ENCODE measurements at places on chromosomes 3 and 15. TPM values are rescaled to one million over a fixed set of nuclear protein-coding genes. Genes with fewer than 3 reads are reported as not detected.

DNA sequence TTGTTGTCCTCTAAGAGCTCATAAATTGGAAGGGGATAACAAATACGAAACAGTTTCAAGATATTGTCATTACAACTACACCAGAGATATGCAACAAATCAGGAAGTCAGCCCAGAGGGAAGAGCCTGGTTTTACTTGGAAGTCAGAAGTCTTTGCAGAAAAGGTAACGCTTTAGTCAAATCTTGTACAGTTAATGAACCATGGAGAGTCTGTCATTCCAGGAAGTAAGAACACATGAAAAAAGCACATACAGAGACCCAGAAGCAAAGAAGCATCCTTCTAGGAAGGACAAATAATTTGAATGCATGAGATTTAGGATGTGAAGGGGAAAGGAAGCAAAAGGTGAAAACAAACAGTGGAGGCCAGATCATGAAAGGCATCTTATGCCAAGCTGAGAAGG, 19.6 kb downstream of the DYNC1LI1 start:
- DNase-seq = no peak

- DNase-seq = no peak
These were observed 283.2 kb upstream of the STT3B start for GRCh38 chr3:31249545-31249944.

Gene TM4SF18
- total RNA-seq = 363 TPM

Gene SCG3
- total RNA-seq = 0.60 TPM

DNA sequence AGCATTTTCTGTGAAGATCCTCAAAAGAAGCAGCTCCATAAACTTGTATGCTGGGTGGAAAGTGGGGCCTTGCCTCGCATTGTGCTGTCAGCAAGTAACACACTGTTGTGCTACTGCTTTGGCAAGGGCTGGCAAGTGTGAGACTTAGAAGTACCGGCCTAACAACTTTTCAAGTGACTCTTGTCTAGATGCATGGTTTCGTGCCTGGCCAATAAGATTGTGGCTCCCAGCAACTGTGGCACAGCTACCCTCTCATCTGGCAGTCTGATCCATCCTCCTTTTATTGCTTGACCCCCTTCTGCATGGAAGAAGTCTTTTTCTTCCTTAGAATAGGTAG, 79.4 kb upstream of the VEPH1 start:
- no peak for DNase-seq

DNA sequence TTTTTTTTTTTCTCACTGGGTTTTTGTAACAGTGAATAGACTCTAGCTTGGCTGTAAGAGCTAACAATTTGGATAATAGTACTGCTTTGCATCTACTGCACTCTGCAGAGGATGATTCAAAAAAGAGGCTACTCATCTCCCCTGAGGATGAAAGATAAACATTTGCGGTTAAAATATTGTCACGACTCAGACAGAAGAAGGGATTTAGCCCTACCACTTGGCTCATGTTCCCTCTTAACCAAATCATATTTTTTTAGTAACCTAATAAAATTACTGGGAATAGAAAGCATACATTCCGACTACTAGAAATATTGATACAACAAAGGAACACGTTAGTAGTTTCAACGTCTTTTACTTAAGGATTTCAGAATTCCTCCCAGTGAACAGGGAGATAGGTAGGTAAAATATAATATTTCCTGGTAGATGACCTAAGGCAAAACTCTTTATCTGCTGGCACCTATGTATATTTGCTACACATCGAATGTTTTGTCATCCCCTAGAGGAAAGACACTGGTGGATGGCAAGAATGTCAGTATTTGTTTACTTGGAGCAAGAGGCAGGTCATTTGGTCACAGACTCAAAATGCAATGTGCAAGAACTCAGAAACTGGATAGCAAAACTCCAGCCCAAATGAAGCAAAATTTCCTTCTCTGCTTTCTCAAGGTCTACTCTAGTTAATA, 110.8 kb downstream of the GREM1 start:
- no peak for DNase-seq

- DNase-seq = no peak
These were observed 13.6 kb downstream of the IP6K1 start for GRCh38 chr3:49772703-49773102.

DNA sequence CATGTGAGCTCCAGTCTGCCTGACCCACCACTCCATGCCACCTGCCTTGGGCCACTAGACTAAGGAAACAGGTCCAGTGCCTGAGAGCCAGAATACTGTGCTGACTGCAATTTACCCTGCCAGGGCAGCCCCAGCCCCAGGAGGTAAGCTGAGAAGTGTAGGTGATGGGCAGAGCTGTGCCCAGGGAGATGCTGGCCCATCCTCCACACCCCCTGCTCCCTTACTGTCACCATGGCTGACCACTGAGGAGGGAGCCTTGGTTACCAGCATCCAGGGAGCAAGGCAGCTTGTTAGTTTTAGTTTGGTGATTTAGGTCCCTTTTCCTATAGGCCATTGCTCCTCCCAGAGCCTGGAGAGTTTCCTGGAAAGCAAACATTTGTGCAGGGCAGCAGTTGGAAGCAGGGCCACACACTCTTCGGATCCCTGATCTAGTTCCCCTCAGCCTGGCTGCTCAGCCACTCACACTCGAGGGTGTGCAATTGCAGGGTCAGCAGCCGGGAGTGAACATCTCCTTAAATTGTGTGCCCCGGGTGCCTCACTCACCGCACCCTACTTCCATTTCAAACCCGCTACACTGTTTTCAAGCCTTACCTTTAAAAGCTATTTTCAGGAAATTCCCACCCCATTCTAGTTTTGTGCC, 2.0 kb downstream of the GALNT15 start:
- DNase-seq = peak; percentile 19
